Liver (tissue), 10 donors: ENCODE measurements at places on chromosomes 1 and 21. TPM values are rescaled to one million over a fixed set of nuclear protein-coding genes. Genes with fewer than 3 reads are reported as not detected.

The FASLG gene
- 0.61 TPM for total RNA-seq

GRCh38 chr1:28933277-28933676 is 18.9 kb downstream of the EPB41 start:
- H3K36me3 ChIP-seq: no peaks in the 10 kb centered on the region
- no peaks in the 10 kb centered on the region for H3K27me3 ChIP-seq

DNA sequence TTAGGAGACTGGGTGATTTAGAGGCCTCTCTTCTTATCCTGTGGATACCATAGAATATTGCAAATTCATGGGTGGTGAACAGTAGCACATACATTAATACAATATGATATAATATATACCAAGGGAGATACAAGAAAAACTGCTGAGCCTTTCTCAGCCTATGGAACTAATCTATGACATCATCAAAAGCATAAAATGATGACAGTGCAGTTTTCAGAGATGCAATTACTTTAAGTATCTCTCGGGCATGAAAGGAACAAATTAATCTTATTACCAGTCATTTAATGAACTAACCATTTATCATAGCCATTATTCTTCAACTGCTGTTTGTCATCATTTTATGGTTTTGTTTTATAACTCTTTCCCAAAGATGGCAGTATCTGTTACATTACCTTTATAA is 3.5 kb downstream of the CHODL start:
- no peaks in the 10 kb centered on the region for H3K36me3 ChIP-seq
- peaks cover 2% of the 10 kb centered on the region for H3K4me1 ChIP-seq
- no peak overlapping the region for H3K27ac ChIP-seq
- DNase-seq: no peak
- H3K4me3 ChIP-seq: no peak overlapping the region

GRCh38 chr1:53895421-53895820 is 1.4 kb downstream of the DIO1 start:
- no peaks in the 10 kb centered on the region for H3K36me3 ChIP-seq
- H3K27ac ChIP-seq: peak overlapping the region; percentile 78
- H3K4me1 ChIP-seq: peaks cover 41% of the 10 kb centered on the region
- H3K4me3 ChIP-seq: peak overlapping the region; percentile 84
- H3K27me3 ChIP-seq: no peaks in the 10 kb centered on the region

DNA sequence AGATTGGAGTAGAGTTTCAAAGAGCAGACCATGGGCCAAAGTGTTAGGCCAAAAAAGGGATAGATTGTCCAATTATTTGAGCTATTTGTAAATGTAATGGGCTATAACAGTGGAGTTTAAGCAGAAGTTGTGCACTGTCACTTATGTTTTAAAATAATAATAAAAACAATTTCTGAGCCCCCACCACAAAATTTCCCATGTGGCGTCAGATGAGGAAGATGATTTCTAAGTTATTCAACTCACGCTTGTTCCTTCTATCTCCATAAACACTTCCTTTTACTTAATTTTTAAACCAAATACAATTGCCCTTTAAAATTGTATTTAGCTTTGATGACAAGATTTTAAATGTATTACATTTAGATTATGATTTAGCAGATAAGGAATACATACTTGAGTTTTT is 330.0 kb downstream of the PTPRC start:
- no peaks in the 10 kb centered on the region for H3K27me3 ChIP-seq
- H3K27ac ChIP-seq: no peak overlapping the region

The TDRD10 gene
- total RNA-seq: 1.5 TPM

The EVA1C gene
- total RNA-seq: 0.47 TPM

DNA sequence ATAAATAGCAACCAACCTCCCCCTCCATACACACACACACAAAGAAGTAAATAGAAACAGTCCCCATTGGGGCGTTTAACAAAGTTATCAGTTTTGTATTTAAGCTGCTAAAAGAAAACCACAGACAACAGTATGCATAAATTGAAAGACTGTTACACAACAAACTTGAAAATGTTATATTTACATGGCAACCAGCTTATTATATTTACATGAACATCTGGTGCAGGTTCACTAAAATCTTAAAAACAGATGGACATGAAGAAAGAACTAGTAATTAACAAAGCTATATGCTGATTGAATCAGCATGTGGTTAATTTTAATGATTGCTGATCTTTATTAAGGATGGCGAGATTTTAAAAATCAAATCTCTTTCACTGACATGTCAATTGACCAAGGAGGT is 384.7 kb downstream of the LRRIQ3 start:
- H3K4me1 ChIP-seq: no peaks in the 10 kb centered on the region
- H3K4me3 ChIP-seq: no peak overlapping the region
- no peaks in the 10 kb centered on the region for H3K27me3 ChIP-seq
- no peaks in the 10 kb centered on the region for H3K36me3 ChIP-seq
- no peak for DNase-seq
- H3K27ac ChIP-seq: no peak overlapping the region

DNA sequence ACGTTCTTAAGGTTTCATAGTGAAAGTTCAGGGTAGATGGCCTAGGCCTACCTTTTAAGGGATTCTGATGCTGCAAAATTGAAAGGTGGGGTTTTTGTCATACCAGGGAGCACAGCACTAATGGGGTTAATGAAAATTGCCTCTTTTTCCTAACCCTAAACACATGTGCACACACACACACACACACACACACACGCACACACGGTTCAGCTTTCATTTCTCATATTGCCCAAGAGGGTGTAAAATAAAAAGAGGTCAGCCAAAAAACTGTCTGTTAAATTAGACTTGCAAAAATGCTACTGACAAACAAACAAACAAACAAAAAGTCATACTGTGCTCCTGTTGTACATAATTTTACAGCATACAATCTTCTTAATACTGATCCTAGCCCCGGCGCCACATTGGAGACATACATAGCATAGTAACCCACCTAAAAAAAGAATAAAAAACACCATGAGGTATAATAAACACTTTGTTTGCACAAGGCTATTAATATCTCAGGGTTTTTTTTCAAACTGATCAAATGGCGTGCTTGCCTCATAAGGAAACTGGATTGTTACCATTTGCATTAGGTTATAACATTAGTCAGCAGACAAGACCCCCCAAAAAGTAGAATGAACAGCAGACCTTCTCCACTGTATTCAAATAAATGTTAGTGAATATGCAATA is 69.1 kb downstream of the TGFB2 start:
- no peak for DNase-seq
- no peaks in the 10 kb centered on the region for H3K4me1 ChIP-seq
- H3K4me3 ChIP-seq: no peak overlapping the region

GRCh38 chr1:209030454-209031167 is 552.9 kb upstream of the CAMK1G start:
- no peak overlapping the region for H3K27ac ChIP-seq
- H3K4me1 ChIP-seq: no peaks in the 10 kb centered on the region
- no peaks in the 10 kb centered on the region for H3K27me3 ChIP-seq
- H3K4me3 ChIP-seq: no peak overlapping the region
- no peak for DNase-seq

GRCh38 chr1:12111741-12112140 is 48.6 kb downstream of the TNFRSF8 start:
- H3K4me3 ChIP-seq: no peak overlapping the region
- H3K36me3 ChIP-seq: no peaks in the 10 kb centered on the region
- no peaks in the 10 kb centered on the region for H3K27me3 ChIP-seq
- H3K4me1 ChIP-seq: no peaks in the 10 kb centered on the region

DNA sequence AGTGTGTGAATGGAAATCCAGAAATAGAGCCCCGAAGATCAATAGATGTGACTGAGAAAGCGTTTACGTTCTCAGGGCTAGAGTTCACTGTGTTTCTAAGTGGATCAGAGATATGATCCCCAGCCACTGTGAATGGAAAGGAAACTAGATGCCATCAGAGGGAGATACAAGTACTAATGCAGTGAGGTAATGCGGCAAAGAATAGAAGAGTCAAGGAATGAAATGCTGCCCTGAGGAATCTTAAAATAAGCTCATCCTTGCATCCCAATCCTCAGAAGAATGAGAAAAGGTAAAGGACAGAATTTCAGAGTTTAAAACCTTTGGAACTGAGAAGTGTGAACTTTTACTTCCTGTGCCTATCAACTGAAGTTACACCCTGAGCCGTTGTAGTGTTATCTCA is 165.5 kb upstream of the ESRRG start:
- no peak overlapping the region for H3K4me3 ChIP-seq
- no peak overlapping the region for H3K27ac ChIP-seq
- DNase-seq: no peak
- no peaks in the 10 kb centered on the region for H3K36me3 ChIP-seq
- no peaks in the 10 kb centered on the region for H3K4me1 ChIP-seq

- no peak overlapping the region for H3K4me3 ChIP-seq
- H3K4me1 ChIP-seq: no peaks in the 10 kb centered on the region
- H3K27me3 ChIP-seq: no peaks in the 10 kb centered on the region
- no peak overlapping the region for H3K27ac ChIP-seq
- no peak for DNase-seq
Measured at GRCh38 chr1:203742436-203742835, 22.5 kb upstream of the LAX1 start.

GRCh38 chr1:226519716-226520598 is 28.6 kb upstream of the STUM start:
- H3K27me3 ChIP-seq: no peaks in the 10 kb centered on the region
- no peak overlapping the region for H3K4me3 ChIP-seq
- H3K27ac ChIP-seq: no peak overlapping the region
- no peaks in the 10 kb centered on the region for H3K4me1 ChIP-seq
- no peak for DNase-seq

The BARHL2 gene
- not detected for total RNA-seq

DNA sequence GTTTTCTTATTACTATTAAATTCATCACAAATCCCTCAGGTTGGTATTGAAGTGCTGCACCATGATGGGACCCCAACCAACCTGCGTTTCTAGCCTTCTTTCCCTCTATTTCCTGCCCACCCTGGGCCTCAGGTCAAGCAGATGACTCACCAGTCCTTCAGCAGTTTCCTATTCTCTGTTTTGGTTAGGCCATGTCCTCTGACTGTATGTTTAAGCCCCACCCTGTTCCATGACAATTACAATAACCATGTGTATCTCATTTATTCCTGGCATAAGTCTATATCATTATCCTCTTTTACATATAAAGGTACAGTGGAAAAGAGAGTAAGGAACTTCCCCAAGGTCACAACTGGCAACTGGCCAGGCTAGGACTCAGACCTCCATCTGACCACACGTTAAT is 5.3 kb upstream of the FAM78B start:
- H3K4me1 ChIP-seq: peaks cover 6% of the 10 kb centered on the region
- no peak overlapping the region for H3K4me3 ChIP-seq
- H3K36me3 ChIP-seq: no peaks in the 10 kb centered on the region

DNA sequence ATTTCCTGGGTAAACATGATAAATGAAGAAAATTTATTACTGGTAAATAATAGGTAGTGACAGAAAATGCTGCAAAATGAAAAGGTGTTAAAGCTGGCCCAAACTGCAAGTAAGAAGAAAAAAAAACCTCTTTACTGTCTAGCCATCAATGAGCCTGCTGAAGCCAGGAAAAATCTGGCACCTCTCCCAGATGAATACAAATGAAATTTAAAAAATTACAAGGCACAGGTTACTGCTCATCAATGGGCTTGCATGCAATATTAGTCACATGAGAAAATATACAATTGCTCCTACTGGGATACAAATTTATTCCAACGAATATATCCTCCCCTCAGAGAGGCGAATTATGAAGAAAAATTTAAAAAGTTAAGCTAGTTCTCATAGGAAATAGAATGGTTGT is 1422.5 kb downstream of the KCNT2 start:
- no peaks in the 10 kb centered on the region for H3K27me3 ChIP-seq
- H3K27ac ChIP-seq: no peak overlapping the region
- no peak overlapping the region for H3K4me3 ChIP-seq

The MAGI3 gene
- total RNA-seq: 10.0 TPM

GRCh38 chr21:42666023-42666747 is 12.8 kb downstream of the PDE9A start:
- no peaks in the 10 kb centered on the region for H3K4me1 ChIP-seq
- no peak overlapping the region for H3K4me3 ChIP-seq
- H3K27me3 ChIP-seq: no peaks in the 10 kb centered on the region
- peak; percentile 71 for DNase-seq
- H3K36me3 ChIP-seq: no peaks in the 10 kb centered on the region

DNA sequence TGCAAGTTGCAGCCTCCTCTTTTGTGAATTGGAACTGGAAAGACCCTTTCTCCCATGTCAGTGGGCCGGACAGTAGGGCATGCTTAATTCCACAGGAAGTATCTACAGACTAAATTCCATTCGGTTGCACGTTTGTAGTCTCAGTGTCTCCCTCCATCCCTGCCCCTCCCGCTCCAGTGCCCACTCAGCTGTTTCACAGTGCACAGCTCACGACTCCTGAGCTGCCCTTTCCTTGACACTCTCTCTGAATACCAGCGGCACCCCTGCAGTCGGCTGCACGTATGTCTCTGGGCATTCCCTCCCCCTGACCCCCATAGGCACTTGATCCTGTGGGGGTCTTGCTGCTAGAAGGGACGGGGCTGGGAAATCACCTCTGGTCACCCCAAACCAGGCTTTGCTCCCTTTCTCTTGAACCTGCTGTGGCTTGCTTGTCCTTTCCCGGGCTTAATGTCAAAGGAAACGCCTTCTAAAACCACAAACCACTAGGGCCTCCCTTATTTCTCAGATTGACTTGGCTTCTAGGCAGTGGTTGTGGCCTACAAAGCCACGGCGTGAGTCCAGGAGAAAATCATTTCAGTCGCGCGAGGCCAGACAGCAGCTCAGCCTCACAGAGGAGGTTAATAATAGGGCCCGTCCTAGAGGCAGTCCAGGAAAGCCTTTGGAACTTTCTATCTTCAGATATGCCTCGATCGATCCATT is 365.3 kb upstream of the PROX1 start:
- no peak for DNase-seq
- no peaks in the 10 kb centered on the region for H3K4me1 ChIP-seq
- H3K36me3 ChIP-seq: no peaks in the 10 kb centered on the region
- no peak overlapping the region for H3K27ac ChIP-seq

GRCh38 chr21:35345954-35346353 is 296.9 kb upstream of the RUNX1 start:
- H3K27me3 ChIP-seq: peaks cover 6% of the 10 kb centered on the region
- no peaks in the 10 kb centered on the region for H3K4me1 ChIP-seq
- no peak overlapping the region for H3K27ac ChIP-seq
- H3K36me3 ChIP-seq: no peaks in the 10 kb centered on the region

DNA sequence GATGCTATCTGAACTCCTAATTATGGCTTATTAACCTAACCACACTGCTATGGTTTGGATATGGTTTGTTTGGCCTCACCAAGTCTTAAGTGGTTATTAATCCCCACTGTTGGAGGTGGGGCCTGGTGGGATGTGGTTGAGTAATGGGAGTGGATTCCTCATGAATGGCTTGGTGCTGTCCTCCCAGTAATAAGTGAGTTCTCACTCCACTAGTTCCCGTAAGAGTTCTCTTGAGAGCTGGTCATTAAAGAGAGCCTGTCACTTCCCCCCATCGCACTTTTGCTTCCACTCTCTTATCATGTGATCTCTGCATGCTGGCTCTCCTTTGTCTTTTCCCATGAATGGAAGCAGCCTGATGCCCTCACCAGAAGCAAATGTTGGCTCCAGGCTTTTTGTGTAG is 328.8 kb downstream of the PLA2G4A start:
- H3K4me3 ChIP-seq: no peak overlapping the region
- no peaks in the 10 kb centered on the region for H3K36me3 ChIP-seq
- no peaks in the 10 kb centered on the region for H3K4me1 ChIP-seq
- no peak overlapping the region for H3K27ac ChIP-seq
- DNase-seq: no peak
- H3K27me3 ChIP-seq: no peaks in the 10 kb centered on the region
